ENCODE measurements at places on chromosomes 2 and 18.

DNA sequence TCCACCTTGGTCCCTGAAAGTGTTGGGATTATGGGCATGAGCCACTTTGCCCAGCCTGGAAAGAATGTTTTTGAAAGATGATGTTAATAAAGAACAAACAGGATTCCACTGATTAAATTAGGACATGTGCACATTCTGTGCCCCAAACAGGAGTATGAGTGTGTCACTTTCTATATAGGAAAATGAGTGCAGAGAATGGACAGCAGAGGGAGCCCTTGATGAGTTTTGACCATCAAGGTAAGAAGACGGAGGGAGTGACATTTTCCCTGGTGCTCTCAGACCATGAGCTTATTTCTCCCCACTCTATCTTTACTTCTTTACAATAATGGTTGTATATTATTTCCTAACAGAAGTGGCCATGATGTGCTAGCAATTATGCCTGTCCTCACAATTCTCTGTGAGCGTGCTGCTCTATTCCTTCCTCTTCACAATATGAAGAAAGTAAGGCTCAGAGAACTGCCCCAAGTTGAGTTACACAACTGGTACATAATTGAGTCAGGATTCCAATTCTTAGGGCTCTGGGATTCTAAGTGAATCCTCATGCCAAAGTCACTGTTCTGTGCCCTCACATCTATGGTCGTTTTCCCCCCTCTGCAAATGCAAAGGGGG lies 20.6 kb downstream of the RPL37A start:
- DNase-seq: no peak

GRCh38 chr2:120885749-120886148 lies 150.1 kb downstream of the GLI2 start:
- DNase-seq: no peak

DNA sequence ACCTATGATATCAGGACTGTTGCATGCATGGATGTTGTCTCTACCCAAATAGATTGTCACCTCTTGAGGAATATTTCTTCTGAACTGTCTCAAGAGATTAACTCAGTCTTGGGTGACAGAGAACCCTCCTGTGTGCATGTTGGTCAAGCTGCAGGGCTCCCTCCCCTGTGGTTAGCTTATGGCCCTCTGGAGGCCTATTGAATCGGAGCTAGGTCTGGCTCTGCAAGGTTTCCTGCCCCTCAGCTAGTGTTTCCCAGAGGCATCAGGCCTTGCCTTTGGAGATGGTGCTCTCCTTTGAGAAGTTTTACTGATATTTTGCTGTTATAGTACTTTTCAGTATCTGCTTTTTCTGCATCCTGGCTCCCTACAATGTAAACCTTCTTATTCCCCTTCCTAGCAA lies 769.2 kb upstream of the FAM98A start:
- DNase-seq: no peak

- DNase-seq: no peak
These were observed 219.4 kb upstream of the SIX3 start for GRCh38 chr2:44722026-44722625.

DNA sequence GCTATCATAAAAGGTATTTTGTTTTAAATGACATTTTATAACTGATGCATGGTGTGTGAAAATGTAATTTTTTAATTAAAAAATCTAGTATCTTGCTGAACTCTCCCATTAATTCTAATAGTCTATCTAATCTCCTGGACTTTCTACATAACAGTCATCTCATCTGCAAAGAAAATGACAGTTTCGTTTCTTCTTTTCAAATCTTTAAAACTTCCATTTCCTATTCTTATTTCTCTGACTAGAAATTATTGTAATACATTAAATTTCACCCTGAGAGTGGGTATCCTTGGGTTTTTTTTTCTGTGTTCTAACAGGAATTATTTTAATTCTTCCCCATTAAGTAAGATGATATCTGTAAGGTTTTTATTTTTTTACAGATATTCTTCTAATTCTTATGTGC lies 120.1 kb downstream of the KCNF1 start:
- no peak for DNase-seq

- no peak for DNase-seq
These were observed 55.3 kb upstream of the NABP1 start for GRCh38 chr2:191622374-191623320.

DNA sequence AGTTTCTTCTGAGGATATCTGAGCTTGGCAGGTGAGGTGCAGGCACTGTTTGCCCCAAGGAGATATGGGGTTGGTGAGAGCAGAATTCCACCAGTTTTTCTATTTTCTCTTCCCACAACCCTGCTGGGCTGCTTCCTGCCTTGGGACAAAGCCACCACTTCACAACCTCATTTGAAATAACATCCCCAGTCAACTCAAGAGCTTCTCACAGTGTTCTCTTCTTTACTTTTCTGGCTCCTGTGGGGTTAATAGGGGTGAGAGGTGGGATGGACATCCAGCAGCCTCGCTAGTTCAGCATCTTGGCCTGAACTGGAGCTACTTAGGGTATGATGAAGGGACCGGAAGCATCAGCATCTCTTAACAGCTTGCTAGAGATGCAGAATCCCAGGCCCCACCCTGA lies 106.3 kb downstream of the SLC4A3 start:
- no peak for DNase-seq

- no peak for DNase-seq
These were observed 29.9 kb downstream of the MTCL1 start for GRCh38 chr18:8735274-8735673.

DNA sequence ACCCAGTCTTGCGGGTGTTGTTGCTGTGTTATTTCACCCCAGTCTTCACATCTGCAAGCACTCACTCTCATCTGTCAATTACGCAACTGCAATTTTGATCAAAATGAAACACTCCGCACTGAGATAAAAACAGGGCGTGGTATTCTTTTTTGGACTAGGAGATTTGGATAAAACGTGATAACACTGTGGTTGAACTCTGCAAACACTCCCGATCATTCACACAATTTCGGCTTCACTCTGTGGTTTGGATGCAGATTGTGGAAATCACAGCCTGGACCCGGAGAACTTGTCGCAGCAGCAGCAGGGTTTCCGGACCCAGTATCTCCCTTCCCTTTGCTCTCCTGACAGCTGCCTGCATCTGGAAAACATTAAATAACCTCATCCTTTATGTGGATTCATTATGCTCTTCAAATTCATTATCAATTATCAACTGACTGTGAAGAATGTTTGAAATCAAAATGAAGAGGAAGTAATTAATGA lies 49.4 kb upstream of the APCDD1 start:
- DNase-seq: no peak

DNA sequence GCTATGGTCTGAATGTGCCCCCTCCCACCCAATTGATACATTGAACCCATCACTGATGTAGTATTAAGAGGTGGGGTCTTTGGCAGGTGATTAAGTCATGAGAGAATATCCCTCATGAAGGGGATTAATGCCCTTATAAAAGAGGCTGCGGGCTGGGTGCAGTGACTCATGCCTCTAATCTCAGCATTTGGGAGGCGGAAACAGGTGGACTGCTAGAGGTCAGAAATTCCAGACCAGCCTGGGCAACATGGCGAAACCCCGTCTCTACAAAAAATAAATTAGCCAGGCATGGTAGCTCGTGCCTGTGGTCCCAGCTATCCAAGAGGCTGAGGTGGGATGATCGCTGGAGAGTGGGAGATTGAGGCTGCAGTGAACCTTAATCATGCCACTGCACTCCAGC lies 14.3 kb downstream of the POLR2D start:
- no peak for DNase-seq

DNA sequence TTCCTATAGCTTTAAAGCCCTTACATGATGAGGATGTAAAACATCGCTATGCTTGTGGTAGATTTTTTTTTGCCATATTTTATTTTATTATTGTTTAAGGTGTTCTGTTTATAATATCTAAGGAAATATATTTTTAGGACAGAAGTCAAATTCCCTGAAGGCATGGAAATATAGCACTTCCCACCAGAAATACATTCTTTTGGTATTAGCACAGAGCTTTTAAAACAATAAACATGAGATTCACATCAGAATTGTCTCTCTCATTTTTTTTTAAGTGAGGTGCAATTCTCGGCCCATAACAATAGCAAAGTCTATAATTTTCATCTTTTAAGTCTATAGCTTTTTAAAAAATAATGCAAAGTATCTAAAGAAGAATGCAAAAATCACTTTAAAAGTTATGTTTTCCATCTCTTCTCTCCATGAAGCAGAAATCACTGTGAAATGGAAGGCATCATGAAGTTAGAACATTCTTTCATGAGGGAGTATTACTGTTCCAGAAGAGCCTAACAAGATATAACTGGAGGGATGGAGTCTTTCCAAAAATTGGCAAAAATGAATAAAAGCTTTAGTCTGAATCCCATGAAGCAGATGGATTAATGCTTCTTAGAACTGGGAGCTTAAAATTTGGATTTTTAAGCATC lies 283.6 kb upstream of the TRIB2 start:
- no peak for DNase-seq

DNA sequence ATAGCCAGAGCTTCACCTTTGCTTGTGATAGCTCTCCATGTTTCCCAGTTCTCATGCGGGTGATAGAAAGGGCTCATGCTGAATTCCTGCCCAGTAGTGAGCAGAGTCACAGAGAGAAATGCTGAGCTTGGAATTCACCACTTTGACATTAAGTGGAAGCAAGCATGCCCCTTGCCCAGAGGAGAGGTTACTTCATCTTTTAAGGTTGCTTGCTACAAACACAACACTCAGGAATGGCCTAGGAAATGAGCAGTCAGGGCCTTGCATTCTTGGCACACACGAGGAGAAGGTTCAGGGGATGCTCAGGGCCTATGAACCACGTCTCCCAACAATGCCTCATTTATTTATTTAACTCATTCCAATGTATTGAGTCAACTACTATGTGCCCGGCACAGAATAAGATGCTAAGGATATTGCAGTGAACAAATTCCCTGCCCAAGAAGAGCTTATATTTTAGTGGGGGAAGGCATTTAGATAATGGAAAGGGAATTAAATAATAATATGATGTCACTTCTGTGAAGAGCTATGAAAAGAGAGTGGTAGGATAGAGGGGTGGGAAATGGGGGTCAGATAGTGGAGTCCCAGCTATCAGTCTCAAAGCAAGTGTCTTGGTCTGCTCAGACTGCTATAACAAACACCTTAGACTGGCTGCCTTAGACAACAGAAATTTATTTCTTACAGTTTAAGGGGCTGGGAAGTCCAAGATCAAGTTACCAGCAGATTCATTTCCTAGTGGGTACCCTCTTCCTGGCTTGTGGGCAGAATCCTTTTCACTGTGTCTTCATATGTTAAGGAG lies 42.1 kb downstream of the DDX18 start:
- no peak for DNase-seq

DNA sequence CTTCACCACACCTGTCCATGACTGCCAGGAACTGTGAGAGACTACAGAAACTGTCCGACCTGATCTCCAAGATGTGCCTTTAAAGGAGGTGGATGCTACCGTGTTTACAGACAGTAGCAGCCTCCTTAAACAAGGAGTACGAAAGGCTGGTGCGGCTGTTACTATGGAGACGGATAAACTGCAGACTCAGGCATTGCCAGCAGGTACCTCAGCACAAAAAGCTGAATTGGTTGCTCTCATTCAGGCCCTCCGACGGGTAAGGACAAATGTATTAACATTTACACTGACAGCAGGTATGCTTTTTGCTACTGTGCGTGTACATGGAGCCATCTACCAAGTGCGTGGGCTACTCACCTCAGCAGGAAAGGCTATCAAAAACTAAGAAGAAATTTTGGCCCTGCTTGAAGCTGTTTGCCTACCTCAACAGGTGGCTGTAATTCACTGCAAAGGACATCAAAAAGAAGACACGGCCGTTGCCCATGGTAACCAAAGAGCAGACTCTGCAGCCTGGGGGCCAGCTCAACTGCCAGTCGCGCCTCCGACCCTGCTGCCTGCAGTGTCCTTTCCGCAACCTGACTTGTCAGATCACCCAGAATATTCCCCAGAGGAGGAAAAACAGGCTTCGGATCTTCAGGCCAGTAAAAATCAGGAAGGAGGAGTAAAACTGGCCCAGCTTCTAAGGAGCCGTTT lies 30.9 kb downstream of the SKA1 start:
- DNase-seq: no peak

DNA sequence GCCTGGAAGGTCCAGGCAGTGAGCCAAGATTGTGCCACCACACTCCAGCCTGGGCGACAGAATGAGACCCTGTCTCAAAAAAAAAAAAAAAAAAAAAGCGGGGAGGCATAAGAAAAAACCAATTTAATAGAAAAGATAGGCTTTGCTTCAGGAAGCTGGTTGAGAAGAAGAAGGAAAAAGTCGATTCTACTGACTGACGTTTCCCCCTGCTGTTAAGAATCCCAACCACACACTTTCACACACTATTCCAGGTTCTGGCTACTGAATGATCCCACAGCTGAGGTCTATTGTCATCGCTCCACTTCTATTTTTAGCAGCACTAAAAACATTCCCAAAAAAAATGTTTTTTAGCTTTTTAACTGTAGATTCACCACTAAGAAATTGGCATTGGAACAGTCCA lies 6.7 kb upstream of the CHCHD5 start:
- no peak for DNase-seq

DNA sequence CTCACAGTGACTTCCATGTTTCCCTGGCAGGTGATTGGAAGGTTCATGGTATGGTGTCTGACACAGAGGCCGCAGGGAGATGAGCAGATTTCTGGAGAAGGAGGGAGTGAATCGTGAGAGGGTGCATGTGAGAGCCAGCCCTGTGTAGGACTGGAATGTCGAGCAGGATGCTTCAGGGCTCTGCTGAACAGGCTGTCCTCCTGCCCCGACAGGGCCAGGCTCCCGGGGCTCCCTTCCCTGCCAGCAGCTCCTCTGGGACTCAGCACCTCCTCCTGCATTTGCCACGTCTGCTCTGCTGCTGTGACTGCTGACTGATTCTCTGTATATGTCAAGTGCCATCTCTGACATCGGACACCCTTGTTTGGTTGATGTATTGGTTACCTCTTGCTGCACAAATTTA lies 38.5 kb upstream of the INHBB start:
- DNase-seq: no peak

- DNase-seq: no peak
These were observed 393.6 kb upstream of the NRP2 start for GRCh38 chr2:205288686-205289085.

DNA sequence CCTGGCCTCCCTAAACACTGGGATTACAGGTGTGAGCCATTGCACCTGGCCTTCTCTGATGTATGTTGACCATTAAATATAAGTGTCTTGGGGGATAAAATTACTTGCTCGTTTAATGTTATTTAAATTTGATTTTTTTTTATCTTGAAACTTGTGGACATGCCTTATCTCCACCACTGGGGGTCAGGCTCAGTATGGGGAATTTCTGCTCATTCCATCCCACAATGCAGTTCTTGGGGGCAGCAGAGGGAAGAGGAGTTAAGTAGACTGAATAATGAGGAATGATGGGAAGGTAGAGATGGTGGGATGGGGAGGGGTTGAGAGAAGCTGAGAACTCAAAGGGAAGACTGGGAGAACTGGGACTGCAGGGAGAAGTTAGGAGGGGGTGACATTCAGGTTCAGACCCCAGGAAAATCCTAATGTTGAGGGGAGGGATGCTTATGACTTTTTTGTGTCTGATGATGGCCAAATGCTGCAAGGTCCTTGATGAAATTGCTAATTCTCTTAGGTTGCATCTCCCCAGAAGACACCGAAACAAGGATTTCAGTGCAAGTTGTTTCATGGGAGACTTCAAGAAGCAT lies 174.2 kb downstream of the MIB1 start:
- DNase-seq: no peak

- no peak for DNase-seq
These were observed 78.9 kb downstream of the COPS8 start for GRCh38 chr2:237164474-237165042.

- DNase-seq: no peak
These were observed 92.5 kb upstream of the RBBP8 start for GRCh38 chr18:22840606-22841144.
